ENCODE measurements at places on chromosomes 3 and 15.
A peak's percentile ranks its signal among the peaks of the same experiment; 100 is the strongest.

GRCh38 chr15:43922021-43922420, 95.2 kb downstream of the WDR76 start:
- peak; percentile 65 for DNase-seq

GRCh38 chr3:71074423-71074822, 509.1 kb downstream of the FOXP1 start:
- DNase-seq: peak; percentile 24

GRCh38 chr15:45657764-45658545, 23.1 kb downstream of the SQOR start:
- no peak for DNase-seq

GRCh38 chr3:5520237-5520636, 332.7 kb downstream of the EDEM1 start:
- DNase-seq: no peak

GRCh38 chr3:66322436-66322835, 101.6 kb downstream of the SLC25A26 start:
- DNase-seq: peak; percentile 22

Data from M059J (cell line).